NB4 (cell line): ENCODE measurements at places on chromosomes 2 and 18.

GRCh38 chr18:58341916-58342315 lies 287.0 kb downstream of the ALPK2 start:
- no peak for DNase-seq

DNA sequence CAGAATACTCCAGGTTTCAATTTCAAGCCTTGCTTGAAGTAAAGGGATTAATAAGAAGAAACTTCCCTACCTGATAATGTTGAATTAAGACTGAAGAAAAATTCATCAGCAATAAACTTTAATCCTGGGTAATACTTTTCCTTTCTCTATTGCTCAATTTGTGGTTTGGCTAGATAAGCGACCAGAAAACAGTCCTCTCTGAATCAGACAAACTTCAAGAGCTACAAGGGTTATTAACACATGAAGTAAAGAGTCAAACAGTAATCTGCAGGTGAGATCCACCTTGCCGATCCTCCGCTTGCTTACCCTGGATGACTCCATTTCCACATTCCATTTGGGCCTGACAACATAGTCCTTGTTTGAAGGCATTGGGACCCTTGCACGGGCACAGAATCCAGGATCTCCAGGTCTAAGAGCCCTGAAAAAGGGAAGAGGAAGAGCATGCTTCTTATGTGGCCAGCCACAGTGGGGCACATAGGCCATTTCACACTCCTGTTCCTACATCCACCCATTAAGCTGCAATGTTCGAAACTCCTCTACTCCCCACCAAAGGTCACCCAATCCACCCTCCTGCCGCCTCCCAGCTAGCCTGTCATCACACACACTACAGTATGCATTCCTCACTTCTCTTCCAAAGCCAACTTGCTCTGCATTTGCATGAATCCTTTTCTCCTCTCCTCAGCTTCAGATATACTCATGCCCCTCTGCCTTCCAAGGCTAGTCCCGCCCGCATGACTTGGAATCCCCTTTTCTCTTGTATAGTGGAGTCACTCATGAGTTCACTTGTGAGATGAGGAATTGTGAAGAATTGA lies 39.8 kb downstream of the IWS1 start:
- peak; percentile 92 for DNase-seq

GRCh38 chr2:37593694-37594093 lies 77.7 kb downstream of the CDC42EP3 start:
- DNase-seq: no peak

DNA sequence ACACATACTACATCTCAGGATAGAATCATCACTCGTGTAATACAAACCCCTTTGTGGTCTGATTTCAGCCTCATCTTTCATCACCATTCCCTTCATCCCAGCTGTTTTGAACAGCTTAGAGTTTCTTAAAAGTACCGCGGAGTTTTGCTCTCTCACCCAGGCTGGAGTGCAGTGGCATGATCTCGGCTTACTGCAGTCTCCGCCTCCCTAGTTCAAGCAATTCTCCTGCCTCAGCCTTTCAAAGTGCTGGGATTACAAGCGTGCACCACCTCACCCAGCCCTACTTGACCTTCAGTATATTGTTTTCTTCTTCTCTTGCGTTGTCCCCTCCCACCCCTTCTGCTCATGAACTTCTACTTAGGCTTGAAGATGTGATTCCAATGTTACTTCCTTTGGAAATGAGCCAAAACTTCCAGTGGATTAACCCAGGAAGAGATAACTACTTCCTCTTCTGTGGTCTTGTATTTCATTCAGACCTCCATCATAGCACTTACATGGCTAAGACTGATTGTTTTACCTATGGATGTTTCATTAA lies 15.8 kb downstream of the ERLEC1 start:
- no peak for DNase-seq

DNA sequence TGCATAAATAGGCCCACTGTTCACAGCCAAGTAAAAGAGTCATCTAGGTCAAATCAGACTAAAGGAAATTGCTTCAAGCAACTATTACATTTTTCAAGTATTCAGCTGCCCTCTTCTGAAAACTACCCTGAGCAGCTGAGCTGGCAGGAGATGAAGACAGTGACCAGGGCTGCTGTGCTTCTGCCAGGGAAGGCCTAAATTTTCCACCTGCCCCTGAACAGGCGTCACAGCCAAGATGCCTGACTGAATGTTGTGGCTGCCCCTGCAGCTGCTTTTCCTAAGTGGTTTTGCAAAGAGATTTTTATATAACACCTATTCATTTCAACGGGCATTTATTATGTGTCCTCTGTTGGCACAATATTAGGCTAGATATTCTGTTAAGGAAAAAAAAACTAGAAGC lies 96.7 kb upstream of the RPE start:
- DNase-seq: no peak

- DNase-seq: no peak
Observed at GRCh38 chr2:137237055-137237454, 471.7 kb downstream of the THSD7B start.

DNA sequence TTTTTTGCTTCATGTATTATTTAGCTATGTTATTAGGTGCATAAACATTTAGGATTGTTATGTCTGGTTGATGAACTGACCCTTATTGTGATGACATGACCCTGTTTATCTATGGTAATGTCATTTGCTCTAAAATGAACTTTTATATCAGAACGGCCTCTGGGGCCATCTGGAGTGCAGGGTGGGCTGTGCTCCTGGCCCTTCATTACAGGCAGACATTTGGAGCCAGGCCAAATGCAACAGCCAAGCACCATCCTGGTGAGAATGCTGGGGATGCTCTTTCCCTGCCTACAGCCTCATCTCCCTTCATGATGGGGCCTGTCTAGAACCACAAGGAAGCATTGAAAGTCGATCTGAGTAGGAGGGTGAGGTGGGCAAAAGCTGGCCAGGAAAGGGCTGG lies 38.0 kb downstream of the HJURP start:
- DNase-seq: no peak

- DNase-seq: no peak
Observed at GRCh38 chr2:63372549-63372948, 215.7 kb downstream of the WDPCP start.

DNA sequence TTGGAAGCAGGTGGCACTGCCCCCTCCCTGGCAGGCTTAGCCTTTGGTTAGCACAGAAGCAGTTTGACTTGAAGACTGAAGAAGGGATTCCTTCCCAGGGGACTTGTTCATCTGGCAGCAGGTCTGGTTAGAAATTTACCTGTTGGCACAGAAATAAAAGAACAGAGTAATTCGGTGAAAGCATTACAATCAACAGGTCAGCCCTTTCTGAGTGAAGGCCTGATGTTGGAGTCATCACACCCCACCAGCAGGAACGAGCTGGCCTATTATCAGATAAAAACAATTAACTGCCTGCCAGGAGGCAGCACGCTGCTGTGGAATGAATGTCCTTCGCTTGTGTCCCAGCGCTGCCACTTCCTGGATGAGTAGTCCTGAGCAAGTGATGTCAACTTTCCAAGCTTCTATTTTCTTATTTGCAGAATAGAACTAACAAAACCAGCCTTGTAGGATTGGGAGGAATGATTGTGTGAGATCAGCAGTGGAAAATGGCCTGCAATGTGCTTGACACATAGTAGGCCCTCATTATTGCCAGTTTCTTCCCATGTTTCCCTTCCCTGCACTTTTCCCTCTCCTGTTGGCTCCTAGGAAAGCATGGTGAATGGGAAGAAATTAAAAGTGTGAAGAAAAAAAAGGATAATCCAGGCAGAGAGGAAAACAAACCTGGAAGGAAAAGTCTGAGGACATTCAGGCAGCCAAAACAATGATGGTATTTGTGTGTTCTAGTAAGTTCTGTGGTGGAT lies 29.0 kb downstream of the LGALSL start:
- no peak for DNase-seq

DNA sequence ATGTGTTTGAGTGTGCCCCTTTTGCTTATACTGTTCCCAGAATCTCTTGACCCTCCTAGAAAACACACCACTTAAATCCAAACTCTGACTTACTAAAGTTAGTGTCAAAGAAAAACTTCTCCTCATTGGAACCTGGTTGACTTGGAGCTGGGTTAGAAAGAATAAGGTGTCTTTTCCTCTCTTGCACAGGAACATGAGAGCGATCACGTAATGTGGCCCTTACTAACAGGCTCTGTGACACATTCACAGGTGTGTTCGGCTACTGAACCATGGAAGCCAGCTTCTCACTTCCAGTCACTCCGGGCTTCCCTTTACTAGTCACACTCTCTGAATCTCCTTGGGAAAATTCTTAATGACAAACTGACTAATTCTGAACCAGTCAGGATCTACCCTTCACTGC lies 5.4 kb upstream of the POU3F3 start:
- DNase-seq: no peak

GRCh38 chr2:235267251-235267650 lies 226.6 kb upstream of the AGAP1 start:
- no peak for DNase-seq

DNA sequence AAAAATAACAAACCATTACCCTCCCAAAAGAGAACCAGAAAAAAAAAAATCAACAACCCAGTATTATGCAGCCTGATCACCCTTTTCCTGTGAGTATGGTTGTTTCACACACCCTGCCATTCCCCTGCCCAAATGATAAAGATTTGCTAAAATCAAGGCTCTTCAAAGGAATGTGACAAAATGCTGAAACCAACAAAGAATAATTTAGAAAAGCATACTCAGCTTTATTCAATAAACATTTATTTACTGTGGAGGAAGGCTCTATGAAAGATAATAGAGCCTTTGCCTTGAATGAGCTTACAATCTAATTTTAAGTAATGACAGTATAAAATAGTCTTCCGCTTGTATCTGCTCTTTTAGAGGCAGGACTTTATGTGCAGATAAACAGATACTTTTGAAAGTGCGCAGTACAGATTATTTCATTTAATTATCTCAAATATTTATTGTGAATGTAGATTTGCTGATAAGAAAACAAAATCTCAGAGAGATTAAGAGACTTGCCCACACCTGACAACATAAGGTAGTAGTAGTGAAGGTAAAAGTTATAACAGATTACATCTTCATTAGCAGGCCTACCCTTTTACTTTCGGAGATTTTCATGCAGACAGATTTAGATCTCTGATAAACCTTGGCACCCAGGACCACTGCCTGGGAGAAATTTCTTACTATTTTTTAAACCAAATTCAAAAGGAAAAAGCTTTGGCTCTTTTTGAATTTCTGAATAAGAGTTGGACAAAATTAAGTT lies 211.9 kb downstream of the SRBD1 start:
- DNase-seq: no peak
